Effector memory CD4-positive, alpha-beta T cell (primary cell): ENCODE measurements at places on chromosomes 16 and 17.

DNA sequence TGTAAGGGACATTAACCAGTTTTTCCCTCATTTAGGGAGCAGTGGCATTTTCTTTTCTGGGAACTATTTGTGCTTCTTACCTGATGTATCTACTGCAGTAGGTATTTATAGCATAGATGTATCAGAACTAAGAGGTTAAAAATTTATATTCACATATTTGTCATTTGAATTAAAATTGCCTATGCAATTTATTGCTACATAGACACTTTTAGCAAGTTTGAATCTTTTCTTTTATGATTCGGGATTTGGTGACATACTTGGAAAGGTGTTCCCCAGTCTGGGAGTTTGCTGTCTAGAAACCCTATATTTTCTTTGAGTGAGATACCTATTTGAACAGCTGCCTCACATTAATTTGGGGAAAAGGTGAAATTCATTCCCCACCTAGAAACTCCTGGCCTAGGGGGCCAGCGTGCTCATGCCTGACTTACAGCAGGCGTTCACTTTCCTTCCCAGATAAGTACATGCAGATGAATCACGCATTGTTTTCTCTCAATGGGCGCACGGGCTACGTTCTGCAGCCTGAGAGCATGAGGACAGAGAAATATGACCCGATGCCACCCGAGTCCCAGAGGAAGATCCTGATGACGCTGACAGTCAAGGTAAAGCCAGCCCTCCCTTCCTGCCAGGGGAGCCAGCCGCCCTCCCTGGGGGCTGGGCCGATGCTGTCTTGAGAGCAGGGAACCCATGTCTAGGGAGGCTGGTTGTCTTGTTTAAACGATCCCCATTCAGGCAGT lies 73.8 kb downstream of the SDR42E1 start:
- no peak for DNase-seq

GRCh38 chr17:12256380-12256995 lies 235.8 kb downstream of the MAP2K4 start:
- no peak for DNase-seq

GRCh38 chr17:73646409-73647300 lies 2.4 kb upstream of the SDK2 start:
- DNase-seq: no peak

DNA sequence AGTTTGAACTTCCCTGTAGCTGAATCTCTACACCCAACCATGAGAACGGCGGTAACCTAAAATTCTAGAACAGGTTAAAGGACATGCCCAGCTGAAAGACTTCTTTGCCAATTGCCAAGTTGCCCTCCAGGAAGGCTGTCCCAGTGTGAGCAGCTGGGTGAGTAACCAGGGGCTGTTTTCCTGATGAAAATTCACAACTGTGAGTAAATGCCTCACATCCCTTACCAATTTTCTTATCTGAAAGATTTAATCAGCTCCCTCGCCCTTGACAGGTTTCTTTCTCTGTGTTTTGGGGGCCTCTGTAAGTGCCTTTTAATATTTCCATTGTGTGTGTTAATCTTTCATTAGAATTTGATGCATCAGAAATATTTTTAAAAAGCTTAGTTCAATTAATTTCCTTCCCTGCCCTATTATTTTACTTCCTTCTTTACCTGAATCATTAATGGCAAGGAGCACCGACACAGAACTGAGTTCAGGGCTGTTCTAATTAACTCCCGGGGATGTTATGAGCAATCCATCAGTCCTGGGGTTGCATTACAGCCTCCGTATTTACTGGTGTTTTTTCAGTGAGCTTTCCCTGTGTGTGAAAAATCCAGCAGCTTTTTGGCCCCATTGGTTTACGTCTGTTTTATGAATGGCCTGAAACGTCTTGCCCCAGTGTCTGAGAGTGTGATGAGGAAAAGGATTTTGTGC lies 152.9 kb downstream of the CLEC16A start:
- DNase-seq: no peak

DNA sequence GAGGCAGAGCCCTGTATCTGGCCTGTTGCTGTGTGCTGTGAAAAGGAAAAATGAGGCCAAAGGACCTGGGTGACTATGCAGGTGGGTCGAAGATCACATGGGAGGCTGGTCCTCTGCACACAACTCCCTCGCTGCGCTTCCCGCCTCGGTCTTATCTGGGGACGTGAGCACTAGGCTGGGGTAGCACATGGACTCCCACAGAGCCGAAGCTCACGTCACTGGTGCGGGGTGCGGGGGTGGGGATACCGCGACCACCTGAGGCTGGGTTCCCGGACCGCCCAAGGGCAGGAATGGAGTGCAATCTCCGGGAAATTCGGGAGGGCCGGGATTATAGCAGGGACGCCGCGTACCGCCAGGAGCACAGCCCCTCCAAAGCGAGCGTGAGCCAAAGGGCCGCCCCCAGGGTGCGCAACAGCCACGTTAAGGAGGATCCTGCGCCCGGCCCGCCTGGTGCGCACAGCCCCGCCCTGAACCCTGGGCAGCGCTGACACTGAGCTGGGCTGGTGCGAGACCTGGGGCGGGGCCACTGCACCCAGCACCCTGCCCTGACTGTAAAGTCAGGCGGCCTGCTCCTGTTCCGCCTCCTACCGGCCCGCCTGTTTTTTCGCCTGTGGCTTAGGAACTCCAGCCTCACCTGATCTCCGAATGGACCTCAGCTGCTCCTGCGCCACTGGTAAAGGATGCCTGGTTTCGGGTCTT lies 4.8 kb downstream of the MT1A start:
- DNase-seq: peak; percentile 59

DNA sequence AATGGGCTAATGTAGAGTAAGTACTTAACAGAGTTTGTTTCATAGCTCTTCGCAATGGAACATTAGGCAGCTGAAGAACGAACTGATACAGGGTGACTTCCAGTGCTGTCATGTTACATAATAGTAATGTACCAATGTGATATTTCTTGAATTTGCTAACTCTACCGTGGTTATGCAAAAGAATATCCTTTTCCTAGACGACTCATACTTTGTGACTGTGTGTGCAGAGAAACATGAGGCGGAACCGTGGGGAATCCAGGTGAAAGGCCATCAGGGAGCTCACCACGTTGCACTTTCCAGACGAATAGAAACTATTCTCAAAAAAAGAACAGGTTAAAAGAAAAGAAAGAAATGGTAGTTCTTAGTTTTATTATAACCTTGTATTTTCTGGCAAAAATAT lies 13.2 kb downstream of the NOB1 start:
- DNase-seq: no peak

DNA sequence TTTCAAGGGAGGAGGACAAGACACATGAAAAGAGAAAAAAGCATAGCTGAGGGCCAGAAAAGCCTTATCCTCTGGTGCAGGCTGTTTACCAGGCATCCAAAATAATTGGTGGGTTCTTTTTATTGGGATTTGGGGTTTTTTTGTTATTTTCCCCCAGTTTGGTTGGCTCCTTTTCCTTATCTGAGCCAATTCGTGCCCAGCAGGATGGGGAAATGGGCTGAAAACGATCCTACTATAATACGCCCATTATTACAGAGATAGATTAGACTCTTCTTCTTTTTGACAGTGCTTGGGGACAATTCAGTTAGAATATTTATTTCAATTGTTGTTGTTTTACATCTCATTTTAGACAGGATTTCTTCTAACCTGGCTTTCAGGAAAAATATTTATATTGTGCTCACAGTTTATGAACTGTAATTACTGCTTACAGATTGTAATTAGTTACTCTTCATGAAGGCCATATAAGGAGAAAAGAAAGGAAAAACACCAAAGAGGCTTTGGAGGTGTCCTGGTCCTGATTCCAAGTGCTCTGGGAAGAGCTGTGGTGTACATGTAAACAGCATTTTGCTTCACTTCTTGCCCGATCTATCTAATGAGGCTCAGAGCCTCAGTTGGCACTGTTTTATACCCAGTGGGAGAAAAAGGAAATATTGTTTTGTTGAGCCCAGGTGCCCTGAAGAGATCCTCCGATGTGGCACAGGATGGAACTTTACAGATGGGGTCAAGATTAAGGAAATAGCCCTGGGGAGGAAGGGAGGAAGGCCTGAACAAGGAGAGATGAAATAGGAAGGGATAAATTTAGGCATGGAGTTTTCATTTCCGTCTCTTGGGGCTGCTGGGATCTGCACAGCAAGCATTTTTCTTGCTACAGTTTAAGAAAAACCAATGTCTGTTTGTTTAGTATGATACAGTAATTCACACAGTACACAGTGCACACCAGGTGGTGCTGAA lies 611 bp upstream of the ANKRD40 start:
- no peak for DNase-seq
